Choroid plexus epithelial cell (primary cell): ENCODE measurements at places on chromosomes 2 and 18.

- DNase-seq = peak; percentile 88
These were observed 383.9 kb downstream of the ARHGAP15 start for GRCh38 chr2:143513081-143513480.

GRCh38 chr2:233598952-233599351, 18.5 kb upstream of the UGT1A8 start:
- DNase-seq = peak; percentile 43

DNA sequence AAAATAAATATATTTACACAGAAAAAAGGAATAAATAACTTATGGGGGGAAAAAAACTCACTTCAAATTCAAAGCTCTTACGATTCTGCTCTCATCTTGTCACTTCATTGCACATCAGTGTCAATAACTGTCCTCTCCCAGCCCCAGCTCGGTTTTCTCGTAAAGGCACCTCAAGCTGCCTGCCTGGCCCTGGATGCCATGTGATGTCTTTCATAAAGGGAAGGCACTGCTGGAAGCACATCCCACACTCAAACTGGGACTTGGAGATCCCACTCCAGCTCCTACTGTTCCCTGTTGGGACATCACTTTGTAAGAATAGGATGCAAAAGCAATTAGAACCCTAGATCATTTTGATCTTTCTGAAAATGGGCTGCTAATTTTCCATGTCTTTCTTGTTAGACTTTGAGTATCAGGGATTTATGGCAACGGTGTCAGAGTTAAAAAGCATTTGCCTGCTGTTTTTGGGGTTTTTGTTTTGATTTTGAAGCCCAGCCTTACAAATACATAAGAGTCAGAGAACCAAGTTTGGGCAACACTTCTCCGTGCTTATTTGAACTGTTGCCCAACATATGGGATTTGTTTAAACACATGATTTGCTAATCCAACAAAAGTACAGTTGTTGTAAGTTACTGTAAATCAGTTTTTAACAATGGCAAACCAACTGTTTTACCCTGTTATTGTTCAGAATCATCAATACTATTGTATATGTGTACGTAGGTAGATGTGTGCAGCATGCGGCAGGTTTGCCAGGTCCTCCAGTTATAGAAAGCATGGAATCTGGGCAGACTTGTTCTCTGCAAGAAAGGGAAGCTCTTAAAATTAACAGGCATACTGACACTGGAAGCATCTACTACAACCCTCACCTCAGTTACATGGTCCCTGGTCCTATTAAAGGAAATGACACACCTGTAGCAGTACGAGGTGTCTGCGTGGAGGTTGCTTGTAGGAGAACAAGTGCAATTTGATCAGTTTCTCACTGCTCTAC, 20.6 kb downstream of the SERTAD2 start:
- peak; percentile 49 for DNase-seq

GRCh38 chr2:22697054-22697788, 687.8 kb upstream of the KLHL29 start:
- no peak for DNase-seq

GRCh38 chr2:101710036-101710435, 12.5 kb downstream of the MAP4K4 start:
- no peak for DNase-seq

DNA sequence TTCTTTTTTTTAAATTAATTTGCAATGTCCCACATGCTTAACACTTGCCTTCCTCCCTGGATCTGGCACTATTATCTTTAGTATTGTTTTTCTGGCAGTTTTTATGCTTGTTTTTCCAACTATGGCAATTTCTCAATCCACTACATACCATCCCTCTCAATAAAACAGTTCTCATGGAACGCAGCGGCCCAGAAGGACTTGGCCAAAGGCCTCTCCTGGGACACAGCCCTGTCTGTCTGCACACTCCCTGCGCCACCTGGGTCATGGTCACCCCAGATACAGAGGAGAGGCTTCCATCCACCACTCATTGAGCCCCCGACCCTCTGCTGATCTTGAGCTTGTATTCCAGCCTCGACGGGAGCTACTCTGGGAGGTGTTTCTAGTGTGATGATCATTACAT, 91.2 kb downstream of the TWIST2 start:
- DNase-seq = no peak

GRCh38 chr18:55302167-55302833, 285.7 kb downstream of the TCF4 start:
- no peak for DNase-seq
